ENCODE measurements at places on chromosomes 16 and 17.

DNA sequence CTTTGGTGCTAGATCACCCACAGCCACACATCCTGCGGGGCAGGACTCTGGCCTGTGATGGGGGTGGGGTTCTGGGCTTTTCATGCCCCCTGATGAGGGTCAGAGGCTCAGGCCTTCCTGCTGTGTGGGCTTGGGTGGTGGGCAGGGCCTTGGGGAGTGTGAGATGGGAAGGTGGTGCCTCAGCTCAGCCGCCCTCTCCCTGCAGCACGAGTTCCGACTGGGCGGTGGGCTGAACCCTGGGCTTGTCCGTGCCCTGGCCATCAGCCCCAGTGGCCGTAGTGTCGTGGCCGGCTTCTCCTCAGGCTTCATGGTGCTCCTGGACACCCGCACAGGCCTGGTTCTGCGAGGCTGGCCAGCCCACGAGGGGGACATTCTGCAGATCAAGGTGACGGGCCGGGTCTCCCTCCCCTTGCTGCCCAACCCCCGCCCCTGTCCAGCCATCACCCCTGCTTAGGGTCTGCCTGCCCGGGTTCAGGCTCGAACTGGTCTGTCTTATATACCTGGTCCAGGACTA, 6.8 kb upstream of the SERPINF2 start:
- no peak for DNase-seq

GRCh38 chr16:71296584-71297340, 7.6 kb upstream of the CMTR2 start:
- DNase-seq = no peak

DNA sequence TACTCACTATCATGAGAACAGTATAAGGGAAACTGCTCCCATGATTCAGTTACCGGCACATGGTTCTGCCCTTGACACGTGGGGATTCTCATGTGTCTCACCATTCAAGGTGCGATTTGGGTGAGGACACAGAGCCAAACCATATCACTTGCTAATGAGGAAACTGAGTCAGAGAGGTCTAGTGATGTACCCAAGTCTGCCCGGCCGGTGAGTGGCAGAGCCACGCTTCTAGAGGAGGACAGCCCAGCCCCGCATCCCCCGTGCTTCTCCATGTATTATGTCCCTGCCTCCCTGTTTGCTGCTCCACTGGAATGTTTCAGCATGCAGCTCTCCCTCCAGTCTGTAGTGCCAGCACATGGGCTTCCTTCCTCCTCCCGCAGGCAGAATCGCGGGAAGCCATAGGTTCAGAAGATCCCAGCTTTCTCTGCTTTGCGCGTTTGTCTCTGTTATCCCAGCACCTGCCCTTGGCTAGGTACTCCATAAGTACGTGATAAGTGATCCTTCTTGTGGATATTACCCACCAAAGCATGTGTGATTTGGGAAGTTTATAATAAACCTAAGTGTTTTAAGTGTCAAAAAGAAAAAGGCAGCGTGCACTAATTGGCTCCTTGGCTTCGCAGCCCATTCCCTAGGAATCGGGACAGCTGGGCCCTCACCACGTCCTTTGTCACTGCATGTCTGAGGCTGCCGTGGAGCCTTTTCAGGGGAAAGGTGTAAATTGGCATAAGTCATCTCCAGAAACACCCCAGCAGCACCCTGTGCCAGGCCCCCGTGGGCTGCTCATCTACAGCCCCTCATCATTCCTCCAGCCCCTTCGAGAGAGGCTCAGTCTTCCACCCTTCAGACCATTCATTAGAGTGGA, 103.8 kb downstream of the CLEC16A start:
- no peak for DNase-seq

- DNase-seq = no peak
These were observed 38.3 kb downstream of the SCPEP1 start for GRCh38 chr17:57016071-57016763.

DNA sequence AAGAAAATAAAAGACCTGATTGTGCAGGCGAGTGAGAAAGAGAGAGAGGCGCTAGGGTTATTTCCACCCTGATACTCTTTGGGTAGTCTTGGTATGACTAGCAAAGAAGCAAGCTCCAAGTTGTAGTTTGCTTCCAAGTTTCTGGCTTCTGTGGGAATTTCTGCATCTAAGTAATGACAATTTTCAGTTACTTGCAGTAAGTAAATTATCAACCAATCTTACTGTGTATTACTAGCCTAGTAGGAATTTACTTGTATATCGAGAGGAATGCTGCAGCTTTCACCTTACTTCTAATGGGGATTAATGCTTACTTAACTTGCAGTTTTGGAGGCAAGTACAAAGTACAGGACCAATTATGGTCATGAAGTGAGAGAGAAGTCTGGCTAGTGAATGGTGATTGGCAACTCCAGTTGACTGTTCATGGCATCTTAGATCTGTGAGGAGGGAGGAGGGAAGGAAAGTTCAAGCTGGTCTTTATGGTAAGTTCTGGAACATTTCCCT, 31.9 kb downstream of the TENT4B start:
- no peak for DNase-seq

DNA sequence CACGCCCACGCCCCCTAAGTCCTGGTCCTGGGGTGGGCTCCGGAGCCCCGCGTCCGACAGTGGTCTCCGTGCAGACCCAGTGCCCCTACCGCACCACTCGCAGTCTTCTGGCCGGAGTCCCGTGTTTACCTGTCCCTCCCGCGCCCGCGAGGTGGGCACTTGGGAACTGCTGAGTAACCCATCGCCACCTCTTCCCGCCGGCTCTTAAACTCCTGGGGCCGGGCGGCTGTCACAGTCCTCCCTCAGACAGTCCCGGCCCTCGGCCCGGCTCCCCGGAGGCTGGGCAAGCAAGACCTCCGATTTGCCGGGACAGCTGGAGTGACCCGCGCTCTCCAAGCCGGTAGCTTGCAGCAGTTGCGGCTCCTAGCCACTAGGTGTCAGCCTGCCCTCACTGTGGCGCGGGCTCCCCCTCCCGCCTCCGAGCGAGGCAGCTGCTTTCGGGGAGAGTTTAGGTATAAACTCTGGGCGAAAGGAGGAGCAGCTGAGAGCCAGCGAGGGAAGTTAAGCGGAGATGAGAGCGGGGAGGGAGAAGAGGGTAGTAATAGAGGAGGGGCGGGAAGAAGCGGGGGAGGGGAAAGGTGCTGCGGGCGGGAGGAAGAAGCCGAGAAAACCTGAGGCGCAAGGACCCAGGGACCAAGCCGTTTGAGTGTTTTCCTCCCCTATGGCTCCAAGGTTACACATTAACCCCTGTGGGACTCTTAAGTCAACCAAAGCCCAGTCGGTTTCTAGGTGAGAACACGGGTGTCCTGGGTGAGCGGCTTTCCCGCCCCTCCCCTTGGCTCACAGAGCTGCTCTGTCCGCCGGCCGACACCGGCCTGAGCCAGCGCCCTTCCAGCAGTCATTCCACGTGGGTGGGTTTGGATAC, 826 bp upstream of the TLCD1 start:
- no peak for DNase-seq

DNA sequence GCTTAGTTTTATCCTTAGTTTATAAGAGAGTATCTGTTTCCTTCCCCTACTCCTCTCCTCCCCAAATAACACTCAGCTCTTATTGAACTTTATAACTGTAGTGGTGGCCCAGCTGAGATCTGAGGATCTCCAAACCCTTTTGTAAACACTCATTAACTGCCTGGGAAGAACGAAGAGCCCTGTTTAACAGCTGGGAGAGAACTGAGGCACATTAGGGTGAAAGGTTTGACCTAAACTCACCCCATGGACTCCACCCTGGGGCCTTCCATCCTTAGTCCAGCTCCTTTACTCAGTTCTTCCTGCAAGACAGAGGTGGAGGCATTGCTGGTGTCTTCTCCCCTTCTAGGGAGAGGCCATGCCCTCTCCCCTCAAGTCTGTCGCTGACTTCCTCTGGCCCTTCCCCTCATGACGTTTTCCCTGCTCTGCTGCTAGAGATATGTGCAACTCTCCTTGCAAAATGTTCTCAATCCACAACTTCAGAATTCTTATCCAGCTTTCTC, 1.2 kb upstream of the RARA start:
- DNase-seq = no peak

- DNase-seq = no peak
These were observed 76.0 kb downstream of the CMIP start for GRCh38 chr16:81520560-81521135.

GRCh38 chr16:14337303-14338191, 266.4 kb downstream of the MRTFB start:
- DNase-seq = no peak

Measured in chondrocyte (in vitro differentiated cells).